ENCODE measurements at places on chromosomes 2 and 18.
A peak's percentile ranks its signal among the peaks of the same experiment; 100 is the strongest.

DNA sequence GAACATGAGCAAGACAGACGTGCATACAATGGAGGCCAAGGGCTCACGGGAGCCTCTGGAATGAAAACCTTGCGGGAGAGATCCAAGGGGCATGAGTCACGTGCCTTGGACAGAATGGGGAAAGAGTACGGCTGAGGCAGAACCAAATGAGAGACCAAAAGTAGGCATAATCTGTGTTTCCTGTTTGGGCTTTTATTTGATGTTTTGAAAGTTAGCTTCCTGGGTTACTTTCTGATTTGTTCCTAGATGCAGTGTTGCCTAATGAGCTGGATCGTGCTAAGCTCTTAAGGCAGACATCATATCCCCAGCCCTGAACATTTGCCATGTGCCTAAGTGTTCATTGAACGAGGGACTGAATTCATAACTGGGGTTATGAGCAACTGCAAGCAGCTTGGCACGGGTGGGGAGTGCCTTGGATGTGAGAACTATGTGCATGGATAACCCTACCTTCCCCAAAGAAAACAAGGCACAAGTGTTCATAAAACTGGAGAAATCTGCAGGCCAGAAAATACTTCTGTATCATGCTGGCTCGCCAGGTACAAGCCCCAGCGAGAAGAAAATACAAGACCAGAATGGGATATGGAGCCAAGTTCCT lies 60.3 kb upstream of the RPL31 start:
- no peak for DNase-seq

DNA sequence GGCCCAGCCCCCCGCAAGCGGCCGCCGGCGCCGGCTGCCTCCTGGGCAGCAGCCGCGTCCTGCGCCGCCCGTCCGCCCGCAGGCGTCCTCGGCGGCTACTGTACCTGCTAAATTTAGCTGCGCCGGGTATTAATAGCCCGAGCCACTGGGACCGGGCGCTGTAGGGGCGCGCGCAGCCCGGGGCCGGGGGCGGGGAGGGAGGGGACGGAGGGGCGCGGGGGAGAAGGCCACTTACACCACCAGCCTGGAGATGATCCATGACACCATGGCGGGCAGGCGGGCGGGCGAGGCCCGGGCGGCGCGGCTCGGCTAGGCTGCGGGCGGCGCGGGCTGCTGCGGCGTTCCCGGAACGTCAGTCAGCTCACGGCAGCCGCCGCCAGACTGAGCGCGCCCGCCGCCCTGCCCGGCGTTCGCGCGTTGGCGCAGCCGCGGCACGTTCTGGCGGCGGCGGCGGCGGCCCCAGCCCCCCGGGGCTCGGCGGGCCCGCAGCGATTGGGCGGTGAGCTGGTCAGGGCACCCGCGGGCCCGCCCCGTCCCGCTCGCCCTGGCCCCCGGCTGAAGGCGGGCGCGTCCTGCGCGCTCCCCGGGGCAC lies at the start of gene REEP1:
Gene REEP1 (minus strand): TSS at position 383 of the 592 bp plus-strand sequence. CDS start 116 bp downstream, at position 267.
- DNase-seq, result peak; percentile 9

DNA sequence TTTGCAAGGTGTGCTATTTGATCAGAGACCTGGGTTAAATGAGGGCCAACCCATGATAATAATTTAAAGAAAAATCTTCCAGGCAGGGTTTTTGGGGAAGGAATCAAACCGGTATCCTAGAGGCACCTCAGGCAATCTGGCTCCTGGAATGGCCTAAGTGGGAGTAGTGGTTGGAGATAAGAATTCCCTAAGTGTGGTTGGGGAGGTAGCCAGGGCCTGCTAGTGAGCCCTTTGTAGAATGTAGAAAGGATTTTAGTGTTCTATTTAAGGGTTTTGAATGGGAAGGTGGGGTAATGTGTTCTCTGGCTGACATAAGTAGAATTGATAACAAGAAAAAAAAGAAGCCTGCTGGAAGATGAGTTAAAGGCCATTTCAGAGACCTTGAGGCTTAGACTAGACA lies 422.2 kb downstream of the XIRP2 start:
- no peak for DNase-seq

DNA sequence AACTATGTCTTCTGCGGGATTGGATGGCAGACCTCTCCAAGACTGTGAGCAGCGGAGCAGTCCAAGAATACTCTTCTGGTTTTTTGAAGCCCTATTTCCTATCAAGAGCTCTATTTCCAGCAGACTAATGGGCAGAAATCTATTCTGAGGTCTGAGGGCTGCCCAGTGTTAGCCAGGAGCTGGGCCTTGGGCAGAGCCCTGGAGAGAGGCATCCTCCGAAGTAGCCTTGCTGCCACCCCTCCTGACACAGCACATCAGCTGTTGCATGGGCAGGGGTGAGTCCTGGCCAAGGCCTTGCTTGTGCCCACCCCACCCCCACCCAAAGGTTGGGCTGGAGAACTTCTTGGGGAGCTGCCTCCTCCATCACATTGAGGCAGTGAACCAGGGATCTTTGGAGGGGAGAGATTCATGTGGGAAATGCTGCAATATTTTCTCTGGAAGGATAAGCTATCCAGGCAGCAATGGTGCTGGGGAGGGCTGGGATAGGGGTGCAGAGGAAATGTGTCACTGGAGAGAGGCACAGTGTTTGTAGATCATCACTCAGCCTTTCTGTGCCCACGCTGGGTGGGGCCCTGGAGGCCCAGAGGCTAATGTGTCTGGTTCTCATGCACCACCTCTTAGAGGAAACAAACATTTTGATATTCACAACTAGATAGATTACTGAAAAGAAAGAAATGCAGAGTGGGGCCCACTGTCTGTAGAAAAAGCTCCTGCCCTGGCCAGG lies 104.7 kb downstream of the VSNL1 start:
- no peak for DNase-seq
